ENCODE measurements at places on chromosomes 2 and 18.

GRCh38 chr2:225768741-225769140, 369.2 kb downstream of the NYAP2 start:
- DNase-seq: no peak

GRCh38 chr18:48634491-48634890, 95.7 kb downstream of the CTIF start:
- DNase-seq: no peak

DNA sequence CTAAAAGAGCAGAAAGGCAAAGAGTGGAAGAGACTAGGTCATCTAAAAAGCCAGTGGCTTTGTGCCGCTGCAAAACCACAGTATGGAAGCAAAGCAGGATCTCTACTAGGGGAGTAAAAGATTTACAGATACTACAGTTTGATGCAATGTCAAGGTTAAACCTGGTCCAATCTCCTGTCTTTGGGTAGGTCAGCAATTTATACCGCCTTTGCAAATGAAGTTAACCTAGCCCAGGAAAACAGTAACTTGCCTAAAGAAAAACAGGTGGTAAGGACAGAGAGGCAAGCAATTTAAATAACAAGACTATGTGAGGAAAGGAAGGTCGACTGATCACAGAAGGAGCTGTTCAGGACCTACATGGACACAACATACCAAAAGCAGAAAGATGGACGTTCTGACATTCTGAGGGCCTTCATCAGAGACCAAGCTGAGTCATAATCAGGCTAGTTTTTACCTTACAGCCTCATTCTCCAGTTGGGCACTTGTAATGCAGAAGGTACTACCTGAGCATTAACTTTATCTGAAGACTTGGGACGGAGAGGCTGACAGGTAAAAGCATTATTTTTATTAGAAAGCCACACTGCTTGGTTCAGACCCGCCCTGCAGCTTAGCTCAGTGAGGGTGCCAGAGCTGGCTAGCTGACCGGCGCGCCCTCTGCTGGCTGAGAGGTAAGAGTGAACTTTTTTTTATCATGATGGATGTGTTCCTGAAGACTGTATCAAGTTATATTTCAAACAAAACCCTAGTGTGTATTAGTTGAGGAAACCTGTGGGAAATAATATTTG, 15.9 kb downstream of the CDKL4 start:
- DNase-seq: peak; percentile 58

DNA sequence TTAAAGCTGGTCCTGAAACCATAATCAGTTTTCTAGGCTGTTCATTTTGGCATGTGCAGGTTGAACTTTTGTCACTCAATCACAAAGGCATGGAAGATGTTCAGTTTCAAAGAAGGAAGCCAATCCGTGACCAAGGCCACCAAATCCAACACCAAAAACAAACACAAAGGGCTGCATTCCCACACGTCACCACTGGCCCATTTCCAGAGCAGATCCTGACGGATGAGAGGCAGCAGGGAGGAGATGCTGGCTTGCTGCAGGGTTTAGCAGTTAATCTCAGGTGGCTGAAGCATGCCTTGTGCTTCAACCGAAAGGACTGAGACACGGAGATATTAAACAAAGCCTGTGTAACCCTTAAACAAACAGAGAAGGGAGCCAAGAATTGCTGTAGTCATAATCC, 191.9 kb upstream of the CTAGE1 start:
- no peak for DNase-seq

DNA sequence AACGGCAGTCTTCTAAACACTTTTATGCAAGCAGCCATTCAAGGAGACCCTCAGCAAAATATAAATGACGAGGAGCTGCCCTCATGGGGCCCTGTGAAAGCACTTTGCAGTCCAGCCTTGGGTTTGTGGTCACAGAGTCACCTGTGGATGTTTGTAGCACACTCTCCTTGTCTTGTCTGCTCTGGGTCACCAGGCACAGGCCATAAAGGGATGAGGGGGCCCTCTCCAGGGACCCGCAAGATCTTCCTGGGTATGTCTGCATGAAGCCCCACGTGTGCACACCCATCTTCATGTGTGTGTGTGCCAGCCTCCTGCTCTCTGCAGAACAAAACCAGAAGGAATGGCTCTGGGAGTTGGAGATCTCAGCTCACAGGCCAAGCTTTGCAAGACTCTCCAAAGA, 36.2 kb downstream of the ATOH8 start:
- no peak for DNase-seq
